ENCODE measurements at places on chromosomes 13 and 19.

GRCh38 chr19:5134691-5135090 is 165.8 kb downstream of the KDM4B start:
- no peak for DNase-seq

- DNase-seq: no peak
Measured at GRCh38 chr13:106159295-106160195, 375.9 kb downstream of the EFNB2 start.

- DNase-seq: no peak
Measured at GRCh38 chr19:11378319-11379189, 4.1 kb downstream of the SWSAP1 start.

GRCh38 chr13:21676611-21677021 is 5.7 kb downstream of the FGF9 start:
- DNase-seq: no peak

GRCh38 chr13:107864543-107865317 is 350.6 kb downstream of the LIG4 start:
- DNase-seq: no peak

- no peak for DNase-seq
Measured at GRCh38 chr19:7605490-7606222, 10.0 kb downstream of the CAMSAP3 start.

DNA sequence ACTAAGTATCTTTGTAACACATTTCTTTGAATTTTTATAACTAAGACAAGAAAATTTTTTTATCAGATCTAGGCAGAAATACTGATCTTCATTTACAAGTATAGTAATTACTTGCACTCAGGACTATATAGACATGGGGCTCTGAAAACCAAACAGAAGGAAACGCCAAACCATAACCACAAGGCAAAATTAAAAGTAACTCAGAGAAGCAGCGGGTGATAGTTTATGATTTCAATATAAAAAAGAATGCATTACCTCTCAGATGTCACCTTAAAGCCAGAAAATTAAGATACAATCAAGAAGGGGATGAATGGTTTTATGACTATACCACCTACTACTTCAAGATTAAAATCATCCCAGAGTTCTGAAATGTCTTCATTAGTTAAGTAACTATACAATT is 6.7 kb downstream of the SHISA2 start:
- no peak for DNase-seq

DNA sequence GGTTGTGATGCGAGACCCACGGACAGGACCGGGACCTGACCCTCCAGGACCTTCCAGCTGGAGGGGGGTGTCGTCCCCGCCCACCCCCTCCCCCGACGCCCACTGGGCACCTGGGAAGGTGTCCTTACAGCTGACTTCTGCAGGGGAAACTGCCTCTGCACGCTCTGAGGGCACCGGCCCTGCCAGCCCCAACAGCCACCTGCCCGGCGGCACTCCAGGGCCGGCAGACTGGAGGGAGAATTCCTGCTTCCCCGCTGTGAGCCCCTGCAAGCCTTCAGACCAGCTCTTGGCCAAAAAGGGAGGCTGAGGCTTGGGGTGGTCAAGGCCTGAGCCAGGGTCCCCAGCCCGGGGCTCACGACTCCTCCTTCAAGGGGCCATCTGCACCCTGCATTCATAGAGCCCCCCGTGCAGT is 1.2 kb downstream of the CNN2 start:
- DNase-seq: no peak

DNA sequence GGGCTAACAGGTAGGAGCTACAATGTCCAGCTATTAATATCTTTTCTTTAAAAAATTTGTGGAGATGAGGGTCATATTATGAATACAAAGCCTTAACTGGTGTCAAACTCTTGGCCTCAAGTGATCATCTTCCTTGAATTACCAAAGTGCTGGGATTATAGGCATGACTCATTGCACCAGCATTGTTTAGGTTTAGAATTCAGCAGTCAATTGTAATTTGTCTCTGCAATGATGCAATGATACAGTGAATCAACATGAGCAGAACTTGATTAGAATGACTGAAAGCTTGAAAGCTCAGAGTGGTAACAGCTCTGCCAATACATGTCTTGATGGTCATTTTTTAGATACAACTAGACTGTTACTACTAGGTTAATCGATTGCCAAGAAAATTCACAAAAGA is 752.8 kb upstream of the MIR17HG start:
- no peak for DNase-seq

GRCh38 chr13:40458720-40458990 is 207.8 kb downstream of the FOXO1 start:
- DNase-seq: no peak

DNA sequence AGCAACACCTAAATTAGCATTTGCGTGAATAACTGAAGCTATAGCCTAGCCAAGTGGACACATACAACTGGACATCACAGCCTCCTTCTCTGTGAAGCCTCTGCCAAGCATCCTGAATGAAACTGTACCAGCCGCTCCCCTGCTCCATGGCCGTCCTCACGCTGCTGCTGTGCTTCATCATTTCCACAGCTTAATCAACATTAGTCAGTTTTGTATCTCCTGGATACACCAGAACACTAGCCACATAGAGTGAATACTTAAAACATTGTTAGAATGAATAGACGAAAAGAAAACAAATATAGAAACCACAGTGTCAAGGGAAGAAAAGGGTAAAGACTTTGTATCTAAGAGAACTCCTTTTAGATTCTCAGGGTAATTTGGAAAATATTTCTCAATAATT is 1526.9 kb downstream of the EFNB2 start:
- DNase-seq: no peak

GRCh38 chr19:18832306-18833140 is 764 bp downstream of the UPF1 start:
- no peak for DNase-seq

GRCh38 chr19:35519291-35519690 is 5.8 kb upstream of the DMKN start:
- no peak for DNase-seq

DNA sequence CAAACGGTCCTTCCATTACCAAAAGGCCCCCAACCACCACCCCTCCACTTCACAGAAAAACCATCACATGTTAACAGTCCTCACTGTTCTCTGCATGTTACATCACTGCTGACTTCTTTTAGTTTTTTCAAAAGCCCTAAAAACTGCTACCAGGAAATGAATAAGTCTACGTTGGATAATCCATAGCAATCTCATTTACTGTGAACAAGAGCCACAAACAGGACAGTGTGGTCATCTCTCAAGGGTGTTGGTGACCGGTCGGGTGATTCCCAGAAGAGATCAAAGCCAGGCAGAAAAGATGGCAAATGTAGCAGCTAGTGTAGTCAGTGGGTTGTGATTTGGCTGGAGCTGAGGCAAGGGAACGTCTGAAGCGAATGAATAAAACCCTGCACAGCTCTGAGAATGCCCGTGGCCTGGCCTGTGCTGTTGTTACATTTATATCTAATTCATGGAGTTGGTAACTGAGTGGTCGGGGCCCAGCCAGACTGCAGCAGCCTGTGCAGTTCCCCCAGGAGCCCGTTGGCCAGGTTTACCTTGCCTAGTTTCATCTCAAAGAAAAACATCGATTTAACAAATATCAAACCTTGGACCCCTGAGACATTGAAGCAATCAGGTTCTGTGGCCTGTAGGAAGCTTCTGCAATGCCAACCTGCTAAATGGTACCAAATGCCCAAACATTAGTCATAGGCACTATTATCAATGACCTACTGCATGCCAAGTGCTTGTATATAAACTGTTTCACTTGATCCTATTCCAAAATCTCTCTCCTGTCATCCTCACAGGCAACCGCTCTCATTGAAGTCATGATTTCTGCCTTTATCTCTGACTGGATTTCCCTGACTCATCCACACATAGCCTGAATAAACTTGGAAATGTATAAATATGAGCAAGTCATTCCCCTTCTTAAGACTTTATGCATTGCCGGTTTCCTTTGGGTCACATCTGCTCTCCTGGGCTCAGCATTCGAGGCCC is 153.8 kb upstream of the SERP2 start:
- DNase-seq: no peak

GRCh38 chr13:43200736-43201135 is 177.3 kb downstream of the DNAJC15 start:
- DNase-seq: no peak

- DNase-seq: no peak
Measured at GRCh38 chr19:39867133-39867532, 21.0 kb upstream of the FBL start.

DNA sequence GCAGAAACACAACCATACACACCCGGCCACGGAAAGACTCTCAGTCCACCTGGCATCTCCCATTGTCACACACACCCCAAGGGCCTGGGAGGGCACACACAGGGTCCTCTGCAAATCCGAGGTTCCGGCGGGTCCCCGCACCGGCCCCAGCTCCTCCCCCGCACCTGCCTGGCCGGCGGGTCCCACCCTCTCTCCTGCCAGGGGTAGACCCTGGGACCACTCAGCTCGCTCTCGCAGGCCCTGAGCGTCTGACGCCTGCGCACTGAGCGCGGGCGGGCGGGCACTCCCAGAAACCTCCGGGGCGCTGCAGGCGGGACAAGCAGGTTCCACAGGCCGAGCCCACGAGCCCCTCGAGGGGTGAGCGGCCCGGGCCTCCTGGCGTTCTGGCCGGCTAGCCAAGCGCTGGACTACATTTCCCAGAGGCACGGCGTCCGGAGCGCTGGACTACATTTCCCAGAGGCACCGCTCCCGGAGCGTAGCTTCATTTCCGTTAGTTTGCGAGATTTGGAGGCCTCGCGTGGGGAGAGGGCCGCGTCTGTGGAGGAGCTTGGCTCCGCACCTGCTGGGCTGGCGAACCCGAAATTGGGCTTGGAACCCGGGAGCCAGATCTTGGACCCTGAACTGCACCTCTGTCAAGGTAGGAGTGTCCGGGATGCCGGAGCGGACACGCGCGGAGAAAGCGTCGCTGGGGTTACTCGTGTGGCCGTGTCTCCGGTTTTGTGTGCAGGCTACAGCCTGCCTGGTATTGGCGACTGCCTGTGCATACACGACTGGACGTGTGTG is at the start of gene ZNF420:
ZNF420 (plus strand) TSS at position 500 of the 783 bp plus-strand sequence. CDS start 10,686 bp downstream, outside the sequence.
- DNase-seq: peak; percentile 78

DNA sequence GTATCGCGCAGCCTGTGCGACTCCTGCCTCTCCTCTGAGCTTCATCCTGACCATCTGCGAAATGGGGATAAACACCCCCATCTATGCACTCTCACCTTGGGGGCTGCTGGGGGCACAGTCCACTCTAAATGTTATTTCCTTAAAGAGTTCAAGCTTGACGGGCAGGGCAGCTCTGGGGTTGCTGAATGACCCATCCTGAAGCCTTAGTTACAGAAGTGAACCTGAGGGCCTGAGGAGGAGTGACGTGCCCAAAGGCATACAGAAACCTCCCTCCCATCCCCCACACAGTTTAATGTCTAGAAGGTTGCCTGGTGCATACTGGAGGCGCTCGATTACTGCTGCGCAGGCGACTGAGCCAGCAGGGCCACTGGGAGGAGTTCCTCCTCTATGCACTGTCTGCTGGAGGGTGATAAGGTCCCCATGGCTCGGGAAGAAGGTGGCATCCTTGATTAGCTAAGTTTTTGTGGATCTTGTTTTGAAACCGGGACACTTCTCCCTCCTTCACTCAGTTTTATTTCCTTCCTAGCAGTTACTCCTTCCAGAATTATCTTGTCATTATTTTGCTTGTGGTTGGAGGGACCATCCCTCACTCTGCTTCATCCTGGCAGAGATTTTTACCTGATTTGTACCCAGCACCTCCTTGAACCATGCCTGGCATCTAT is 572 bp upstream of the FKBP8 start:
- DNase-seq: no peak

DNA sequence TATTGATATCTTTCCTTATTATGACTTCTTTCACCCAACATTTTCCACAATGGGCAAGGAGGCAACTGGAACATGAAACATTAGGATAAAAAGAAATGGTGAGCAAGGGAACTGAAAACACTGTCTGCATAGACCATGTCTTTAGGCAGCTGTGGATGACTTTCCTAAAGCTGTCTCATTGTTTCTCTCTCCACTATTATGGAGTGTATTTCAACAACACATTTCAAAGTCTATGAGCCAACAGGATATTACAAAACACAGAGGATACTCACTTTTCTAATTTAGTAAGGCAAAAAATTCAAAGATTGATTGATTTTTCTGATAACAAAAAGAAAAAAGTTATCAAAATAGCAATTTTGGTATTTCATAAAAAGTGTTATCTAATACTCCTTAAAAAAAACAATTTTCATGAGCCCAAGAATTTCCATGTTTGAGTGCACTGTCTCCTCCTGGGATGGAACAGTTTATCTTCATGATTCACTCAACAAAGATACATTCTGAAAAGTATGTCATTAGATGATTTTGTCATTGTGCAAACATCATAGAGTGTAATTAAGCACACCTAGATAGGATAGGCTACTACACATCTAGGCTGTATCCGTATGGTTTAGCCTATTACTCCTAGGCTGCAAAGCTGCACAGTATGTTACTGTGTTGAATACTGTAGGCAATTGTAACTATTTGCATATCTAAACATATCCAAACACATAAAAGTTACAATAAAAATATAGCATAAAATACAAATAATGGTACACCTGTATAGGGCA is 1568.4 kb downstream of the SLITRK5 start:
- DNase-seq: no peak

DNA sequence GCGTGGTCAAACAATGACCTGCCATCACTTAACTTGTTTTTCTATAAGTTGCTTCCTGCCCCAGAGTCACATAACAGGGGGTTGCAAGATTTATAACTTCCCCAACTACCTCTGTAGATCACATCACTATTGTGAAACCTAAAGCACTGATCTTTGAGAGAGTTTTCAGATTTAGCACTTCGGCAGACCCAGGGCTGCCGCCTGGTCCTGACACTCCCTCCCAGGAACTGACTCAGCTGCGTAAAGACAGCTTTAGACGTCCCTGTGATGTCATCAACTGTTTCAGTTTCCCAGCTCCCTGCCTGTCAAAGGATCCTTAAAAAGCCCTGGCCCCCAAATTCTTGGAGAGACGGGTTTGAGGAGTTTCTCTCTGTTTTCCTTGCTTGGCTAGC is 33.3 kb downstream of the IGFL2 start:
- DNase-seq: no peak

- no peak for DNase-seq
Measured at GRCh38 chr13:113841353-113841650, 22.6 kb downstream of the GAS6 start.

DNA sequence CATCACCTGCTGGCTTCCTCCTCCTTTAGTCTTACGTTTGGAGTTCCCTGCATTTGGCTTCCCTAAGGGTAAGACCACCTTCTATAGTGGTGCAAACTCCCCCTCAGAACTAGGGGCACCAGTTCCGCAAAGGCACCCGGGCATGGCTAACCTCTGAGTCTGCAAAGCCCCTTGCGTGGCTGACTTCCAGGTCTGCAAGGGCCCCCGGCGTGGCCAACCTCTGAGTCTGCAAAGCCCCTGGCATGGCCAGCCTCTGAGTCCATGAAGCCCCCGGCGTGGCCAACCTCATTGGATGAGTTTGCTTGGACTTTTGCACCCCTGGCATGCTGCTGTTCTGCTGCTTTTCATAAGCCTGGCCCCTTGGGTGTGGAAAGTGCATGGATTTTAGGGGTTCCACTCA is 5.1 kb downstream of the MCF2L start:
- DNase-seq: no peak

DNA sequence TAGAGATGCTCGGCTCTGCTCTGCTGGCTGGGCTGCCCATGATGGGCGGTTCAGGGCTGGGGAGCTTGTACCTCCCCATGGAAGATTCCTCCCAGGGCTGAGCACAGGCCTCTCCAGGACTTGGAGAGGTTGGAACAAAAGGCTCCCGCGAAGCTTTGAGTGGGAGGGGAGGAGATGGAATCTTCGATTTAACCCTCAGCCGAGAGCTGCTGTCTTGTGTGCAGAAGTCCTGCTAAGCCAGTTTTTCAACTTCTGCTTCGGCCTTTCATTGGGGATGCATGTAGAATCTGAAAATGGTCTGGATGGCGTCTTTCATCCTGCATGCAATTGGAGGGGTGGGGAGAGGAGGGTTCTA is 163.3 kb downstream of the KDM4B start:
- no peak for DNase-seq

- DNase-seq: no peak
Measured at GRCh38 chr13:44710576-44710975, 134.4 kb upstream of the TSC22D1 start.

Data from stimulated activated CD8-positive, alpha-beta memory T cell treated with anti-CD3 and anti-CD28 coated beads, Interleukin-7, amount 100 ng/mL, for 1 hour (primary cell).